Substantia nigra (tissue), 51 donors: ENCODE measurements at places on chromosomes 5 and 9.

GRCh38 chr5:463952-464351 lies 21.0 kb downstream of the EXOC3 start:
- DNase-seq = no peak

DNA sequence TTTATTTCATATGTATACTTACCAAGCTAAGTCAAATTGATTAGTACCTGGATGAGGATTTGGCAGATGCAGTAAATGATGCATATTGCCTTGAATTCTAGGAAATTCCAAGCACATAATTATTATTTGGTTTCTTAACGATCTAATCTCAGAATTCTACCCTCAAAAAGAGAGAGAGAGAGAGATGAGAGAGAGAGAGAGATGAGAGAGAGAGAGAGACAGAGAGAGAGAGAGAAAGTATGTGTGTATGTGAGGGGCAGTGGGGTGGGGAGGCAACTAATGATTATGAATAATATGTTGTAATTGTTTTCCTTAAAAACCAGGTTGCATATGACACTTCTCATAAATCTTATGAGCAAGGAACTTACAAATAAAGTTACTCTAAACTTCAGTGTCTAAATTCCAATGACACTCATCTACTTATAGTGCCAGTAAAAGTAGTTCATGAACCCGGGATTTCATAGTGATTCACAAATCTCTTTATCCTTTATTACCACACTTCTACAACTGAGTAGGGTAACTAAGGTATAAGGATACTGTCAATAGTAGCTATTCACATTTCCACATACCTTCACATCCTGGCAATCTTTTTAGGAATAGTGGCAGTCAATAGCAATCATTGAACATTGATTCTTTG lies 60.5 kb upstream of the EDIL3 start:
- no peak for DNase-seq

DNA sequence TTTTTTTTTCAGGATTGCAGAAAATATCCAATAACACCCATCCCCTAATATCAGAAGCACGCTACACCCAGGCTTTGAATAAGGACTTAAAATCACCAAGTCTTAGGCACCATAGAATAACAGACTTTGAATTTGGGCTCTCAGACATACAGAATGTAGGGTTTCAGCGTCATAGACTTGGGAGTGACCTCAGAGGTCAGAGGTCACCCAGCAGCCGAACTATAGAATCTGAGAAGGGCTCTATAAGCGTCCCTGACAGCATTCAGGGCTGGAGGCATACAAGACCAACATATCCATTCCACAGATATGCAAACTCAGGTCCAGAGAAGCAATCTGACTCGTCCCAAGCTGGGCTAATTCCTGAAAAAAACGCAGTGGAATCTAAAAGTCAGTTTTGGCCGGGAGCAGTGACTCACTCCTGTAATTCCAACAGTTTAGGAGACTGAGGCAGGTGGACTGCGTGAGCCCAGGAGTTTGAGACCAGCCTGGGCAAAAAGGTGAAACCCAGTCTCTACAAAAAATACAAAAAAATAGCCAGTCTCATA lies 34.7 kb downstream of the SLC6A7 start:
- no peak for DNase-seq

- no peak for DNase-seq
Measured at GRCh38 chr5:143629871-143630659, 181.9 kb upstream of the HMHB1 start.

GRCh38 chr5:150801117-150801927 lies 22.8 kb downstream of the SMIM3 start:
- DNase-seq = no peak

- no peak for DNase-seq
Measured at GRCh38 chr9:127700594-127701255, 6.1 kb upstream of the CFAP157 start.

DNA sequence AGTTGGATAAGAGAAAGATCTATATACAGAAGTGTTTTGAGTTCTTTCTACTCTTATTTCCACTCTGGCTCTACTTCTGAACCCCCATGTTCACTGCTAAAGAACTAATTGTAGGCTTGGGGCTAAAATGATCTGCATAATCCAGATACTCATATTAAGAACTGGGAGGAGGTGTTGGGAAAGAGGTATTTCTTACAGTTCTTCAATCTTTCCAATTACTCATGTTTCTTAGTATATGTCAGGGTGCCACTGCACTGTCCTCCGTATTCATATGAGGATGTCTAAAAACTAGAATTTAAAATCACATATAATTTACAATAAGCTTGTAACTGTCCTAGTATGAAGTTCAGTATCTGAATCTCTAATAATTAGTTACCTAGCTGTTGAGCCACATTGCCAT lies 12.7 kb downstream of the NIPBL start:
- no peak for DNase-seq

DNA sequence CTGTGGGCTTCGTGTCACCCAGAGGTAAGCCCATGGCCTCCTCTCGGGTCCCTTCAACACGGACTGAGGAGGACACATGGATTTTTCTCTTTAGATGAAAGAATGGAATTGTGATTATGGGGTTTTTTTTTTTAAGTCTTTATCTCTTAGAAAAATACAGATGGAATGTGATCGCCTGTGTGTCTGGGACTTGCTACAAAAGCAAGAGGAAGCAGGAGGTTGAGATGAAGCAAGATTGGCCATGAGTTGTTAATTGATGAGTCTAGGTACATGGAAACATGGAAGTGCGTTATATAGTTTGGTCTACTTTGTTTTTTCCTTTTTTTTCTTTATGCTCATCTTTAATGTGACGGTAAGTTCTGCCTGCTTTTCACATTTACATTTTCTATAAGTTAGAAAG lies 14.6 kb downstream of the USP20 start:
- no peak for DNase-seq

DNA sequence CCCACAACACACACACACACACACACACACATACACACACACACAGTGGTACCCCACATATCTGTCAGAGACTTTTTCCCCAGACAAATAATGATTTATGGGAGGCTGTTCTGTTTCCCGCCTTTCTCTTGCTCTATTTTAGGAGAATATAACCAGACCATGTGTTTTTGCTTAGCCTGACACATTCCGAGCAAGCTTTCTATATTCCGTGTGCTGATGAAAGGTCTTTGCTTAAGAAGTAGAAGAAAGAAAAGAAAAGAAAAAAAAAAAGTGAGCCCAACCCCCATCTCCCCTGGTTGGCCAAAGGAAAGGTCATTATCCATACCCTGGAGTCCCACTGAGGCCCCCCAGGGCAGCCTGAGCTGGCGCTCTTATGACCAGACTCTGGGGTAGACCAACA lies 338.6 kb downstream of the SLIT3 start:
- DNase-seq = no peak

DNA sequence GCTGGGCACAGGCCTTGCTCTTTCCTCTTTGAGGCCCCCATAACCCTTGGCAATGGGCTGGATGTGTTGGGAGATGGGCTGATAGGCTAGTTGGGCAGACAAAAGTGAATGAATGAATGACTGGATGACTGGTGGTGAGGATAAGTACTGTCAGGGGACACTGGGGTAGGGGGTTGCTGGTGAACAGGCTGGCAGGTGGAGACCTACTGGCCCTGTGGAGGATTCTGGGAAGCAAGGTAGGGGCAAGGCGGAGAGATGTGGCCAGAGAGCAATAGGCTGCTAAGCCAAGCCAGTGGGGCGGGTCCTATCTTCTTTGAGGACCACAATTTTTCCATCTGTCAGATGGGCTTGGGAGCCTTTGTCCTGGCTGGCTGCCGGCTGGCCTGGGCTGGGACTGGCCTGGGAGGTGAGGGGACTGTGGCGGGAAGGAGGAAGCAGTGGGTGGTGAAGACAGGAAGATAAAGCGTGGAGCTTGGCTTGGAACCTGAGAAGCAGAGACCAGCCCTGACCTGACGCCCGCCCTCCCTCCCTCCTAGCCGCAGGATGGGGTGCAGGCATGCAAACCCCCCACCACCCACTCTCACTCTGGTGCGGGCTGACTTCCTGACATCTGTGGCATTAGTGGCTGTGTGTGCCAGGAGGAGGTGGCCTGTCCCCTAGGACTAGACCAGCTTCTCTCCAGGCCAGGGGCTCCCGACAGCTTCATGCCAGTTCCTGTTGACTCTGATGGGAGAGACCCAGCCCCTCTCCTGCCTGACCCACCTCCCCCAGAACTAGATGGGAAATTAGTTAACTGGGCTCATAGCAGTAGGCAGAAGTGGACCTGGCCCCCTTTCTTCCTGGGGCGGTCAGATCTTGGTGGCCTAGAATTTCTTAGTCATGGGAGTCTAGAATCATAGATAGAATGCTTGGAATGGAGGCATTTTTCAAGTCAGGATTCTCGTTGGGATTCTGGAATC lies 9.5 kb downstream of the CXXC5 start:
- no peak for DNase-seq

GRCh38 chr5:61178702-61179101 lies 16.4 kb upstream of the SMIM15 start:
- no peak for DNase-seq

DNA sequence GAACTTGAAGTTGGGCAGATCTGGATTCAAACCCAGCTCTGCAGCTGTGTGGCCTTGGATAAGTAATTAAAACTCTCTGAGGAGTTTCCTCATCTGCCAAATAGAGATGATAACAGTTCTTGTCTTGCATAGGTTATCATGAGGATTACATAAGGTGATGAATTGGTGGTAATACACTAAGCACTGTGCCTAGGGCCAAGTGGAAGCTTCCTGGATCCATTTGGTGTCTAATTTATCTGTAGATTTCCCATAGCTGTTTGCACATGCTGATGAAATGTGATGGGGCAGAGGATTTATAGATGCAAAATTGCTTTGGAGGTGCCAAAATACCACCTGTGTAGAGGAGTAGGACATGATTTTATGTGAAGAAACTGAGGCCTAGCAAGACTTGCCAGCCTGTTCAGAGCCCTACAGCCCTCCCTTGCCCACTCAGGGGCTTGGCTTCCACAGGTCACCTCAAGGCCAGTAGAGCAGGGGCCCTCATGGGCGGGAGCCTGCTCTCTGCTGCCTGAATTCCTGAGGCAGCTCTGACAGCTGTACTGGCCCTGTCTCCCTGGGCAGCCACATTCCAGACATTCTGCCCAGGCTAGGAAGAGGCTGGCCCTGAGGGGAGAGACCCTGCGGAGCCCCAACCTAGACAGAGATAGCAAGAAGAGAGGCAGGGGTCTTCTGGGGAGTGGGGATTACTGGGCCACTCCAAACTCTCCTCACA lies 5.9 kb upstream of the FAT2 start:
- no peak for DNase-seq

DNA sequence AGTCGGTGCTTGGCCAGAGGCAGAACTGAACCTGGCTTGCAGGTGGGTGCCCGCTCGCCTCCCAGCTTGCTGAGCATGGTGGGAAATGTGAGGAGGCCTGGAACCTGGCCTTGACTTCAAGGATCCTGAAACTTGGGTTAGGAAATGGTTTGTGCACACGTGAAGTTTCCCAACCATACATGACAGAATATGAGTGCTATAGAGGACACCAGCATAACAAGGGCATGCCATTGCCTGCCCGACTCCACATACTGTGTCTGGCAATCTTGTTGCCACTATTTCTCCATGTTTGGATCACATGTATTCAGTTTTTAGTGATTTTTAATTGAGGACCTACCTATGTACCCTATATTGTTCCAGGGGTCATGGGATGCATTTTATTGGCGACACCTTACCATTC lies 177.6 kb upstream of the ANKRD55 start:
- DNase-seq = no peak

DNA sequence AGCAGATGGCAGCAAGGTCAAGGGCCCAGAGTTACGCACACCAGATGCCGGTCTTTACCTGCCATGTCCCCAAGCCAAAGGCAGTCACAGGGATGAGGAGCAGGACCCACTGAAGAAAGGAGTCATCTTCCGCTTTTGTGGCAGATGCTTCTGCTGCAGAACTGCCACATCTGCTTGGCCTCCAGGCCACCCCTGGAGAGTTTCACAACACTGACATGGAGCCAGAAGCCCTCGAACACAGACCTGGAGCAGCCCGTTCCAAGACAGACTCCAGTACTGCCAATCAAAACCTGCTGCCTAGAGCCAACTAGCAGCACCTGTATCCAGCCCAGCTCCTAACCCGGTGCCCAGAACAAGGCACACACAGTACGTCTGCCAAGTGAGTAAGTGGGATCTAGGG lies 1.5 kb downstream of the SURF1 start:
- no peak for DNase-seq

- DNase-seq = no peak
Measured at GRCh38 chr5:137342764-137343163, 156.4 kb downstream of the SPOCK1 start.

GRCh38 chr5:172046593-172046992 lies 40.2 kb upstream of the FBXW11 start:
- DNase-seq = no peak

DNA sequence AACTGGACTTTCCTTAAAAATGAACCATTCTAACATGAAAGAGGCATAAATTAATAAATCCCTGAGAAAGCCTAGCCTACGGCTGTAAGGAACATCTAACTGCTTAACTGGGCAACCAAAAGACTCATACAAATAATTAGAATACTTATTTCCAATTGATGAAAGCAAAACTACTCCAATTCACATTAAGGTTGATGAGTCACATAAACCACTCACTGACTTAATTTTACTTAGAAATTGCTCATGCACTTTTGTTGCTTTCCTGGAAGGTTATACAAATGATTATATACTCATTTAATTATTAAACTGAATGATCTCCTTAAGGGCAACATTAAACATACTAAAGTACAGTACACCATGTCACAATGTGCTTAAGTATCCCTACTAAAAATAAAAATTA lies 101.9 kb downstream of the NFIB start:
- no peak for DNase-seq

- DNase-seq = no peak
Measured at GRCh38 chr9:19976226-19976625, 187.4 kb upstream of the SLC24A2 start.

GRCh38 chr5:58064801-58065200 lies 395.1 kb downstream of the PLK2 start:
- DNase-seq = no peak

GRCh38 chr9:91496351-91496750 lies 72.7 kb upstream of the NFIL3 start:
- no peak for DNase-seq

GRCh38 chr5:11390291-11390767 lies 513.9 kb downstream of the CTNND2 start:
- no peak for DNase-seq

GRCh38 chr9:133460405-133461175 lies 812 bp downstream of the CACFD1 start:
- DNase-seq = peak; percentile 67

DNA sequence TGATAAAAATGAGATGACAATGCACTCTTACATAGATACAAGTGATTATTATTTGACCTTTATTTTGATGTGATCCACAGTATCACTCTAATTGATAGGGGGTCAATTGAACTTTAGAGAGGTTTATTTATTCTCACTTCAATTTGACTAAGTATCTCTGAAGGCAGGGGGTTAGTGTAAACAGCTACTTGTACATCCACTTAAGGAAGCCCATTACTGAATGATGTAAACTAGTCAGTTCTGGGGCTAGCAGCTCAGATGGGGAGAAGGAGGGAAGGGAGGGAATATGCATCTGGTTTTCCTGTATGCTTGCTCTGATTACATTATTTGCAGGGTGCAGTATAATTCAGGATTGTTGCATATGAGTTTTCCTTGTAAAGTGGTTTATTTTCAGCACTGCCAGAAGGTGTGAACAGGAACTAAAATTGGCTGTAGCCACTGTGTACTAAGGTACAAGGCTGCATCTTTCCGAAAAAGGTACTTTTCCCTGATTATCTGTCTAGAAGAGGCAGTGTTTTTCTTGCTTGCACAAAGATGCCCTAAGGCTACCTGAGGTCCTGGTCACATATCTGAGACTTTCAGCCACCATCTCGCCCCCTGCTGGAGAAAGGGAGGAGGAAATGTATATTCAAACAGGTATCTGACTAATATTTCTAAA lies 51.2 kb downstream of the MRPS27 start:
- DNase-seq = no peak
